ENCODE measurements at places on chromosomes 5 and 9.

DNA sequence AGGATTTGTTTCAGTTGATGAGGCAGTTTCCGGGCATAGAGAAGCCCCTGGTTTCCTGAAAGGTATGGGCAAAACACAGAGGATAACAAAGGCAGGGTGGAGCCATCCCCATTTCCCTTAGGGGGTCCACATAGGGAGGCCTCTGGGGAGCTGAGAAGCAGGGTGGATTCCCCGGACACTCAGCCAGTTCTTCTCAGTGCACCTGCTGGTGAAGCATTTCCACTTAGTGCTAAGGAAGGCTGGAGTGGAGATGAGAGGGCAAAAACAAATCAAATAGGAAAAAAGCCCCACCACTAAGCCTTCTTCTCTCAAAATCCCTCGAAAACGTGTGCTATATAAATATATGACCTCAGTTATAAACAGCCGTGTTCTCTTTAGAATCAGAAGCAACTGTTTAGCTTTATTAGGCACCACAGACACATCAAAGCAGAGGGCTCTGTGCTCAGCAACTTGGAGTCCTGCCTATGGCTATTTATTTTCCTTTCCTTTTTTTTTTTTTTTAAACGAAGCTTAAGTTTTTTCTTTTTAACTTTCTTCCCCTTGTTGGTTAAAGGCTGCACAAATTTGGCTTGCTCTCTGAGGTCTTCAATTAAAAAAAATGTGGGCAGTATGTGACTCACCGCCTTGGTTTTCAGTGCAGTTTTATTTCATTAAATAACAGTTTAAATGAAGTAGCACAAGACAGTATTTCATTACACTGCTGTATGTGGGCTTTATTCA lies 67.7 kb downstream of the PRDM6 start:
- DNase-seq = no peak

- DNase-seq = no peak
Observed at GRCh38 chr5:180523629-180524466, 29.7 kb downstream of the CNOT6 start.

GRCh38 chr5:54580997-54581811 lies 63.6 kb downstream of the SNX18 start:
- DNase-seq = peak; percentile 14

DNA sequence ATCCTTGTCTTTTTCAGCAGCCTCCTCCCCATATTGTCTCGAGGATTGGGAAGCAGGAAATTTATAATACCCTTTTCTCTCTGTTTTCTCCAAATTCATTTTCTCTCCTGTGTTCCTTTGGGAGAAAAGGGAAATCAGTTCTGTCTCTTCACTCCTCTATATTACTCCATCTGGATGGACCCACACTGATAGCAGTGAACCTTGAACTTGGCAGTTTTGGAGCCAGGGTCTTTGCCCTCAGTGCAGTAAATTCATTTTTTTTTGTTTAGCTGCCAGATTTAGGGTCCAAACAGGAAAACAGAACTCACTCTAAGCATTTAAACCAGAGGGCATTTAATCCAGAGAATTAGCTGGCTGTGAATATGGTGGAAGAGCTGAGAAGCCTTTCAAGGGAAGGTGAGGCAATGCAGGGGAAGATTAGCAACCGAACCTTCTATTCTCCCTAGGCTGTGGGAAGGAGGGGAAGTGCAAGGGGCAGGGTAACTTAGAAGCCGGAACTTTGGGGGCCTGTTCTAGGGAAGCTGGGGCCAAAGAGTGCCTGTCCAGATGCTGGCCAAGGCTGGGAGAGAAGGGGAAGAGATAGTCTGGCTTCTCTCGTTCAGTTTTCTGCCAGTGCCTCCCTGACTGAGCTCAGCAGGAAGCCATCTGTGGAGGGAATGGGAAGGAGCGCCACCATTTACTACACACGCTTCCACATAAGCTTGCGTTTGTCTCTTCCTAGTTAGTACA lies 16.3 kb upstream of the NPR2 start:
- peak; percentile 55 for DNase-seq

GRCh38 chr5:83277154-83277553 lies 194.4 kb upstream of the VCAN start:
- no peak for DNase-seq

GRCh38 chr9:121732389-121732788 lies 81.0 kb downstream of the DAB2IP start:
- DNase-seq = no peak

- DNase-seq = no peak
Observed at GRCh38 chr9:8401961-8402705, 602.6 kb upstream of the DMAC1 start.

- DNase-seq = no peak
Observed at GRCh38 chr9:31535651-31536050, 848.8 kb upstream of the ACO1 start.

DNA sequence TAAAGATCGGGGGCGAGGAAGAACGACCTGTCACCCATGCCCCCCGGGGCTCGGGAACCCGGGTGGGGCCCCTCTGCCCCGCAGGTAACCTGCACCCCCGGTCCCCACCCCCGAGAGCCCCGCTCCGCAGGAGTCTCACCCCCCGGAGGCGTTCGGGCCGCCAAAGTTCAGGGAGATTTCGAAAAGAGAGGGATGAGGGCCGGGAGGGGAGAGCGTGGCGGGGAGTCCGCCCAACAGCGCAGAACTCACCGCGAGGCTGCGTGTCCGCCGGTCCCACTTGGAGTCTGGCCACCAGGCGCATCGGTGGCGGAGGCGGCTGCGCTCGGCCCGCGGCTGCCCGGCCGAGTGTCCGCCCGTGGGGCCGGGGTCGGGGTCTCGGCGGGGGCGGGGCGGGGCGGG lies at the start of gene PHF19:
Gene PHF19, minus strand, starts transcription at position 347 of the 399 bp plus-strand sequence. CDS start 2,447 bp downstream, outside the sequence.
- DNase-seq = no peak

DNA sequence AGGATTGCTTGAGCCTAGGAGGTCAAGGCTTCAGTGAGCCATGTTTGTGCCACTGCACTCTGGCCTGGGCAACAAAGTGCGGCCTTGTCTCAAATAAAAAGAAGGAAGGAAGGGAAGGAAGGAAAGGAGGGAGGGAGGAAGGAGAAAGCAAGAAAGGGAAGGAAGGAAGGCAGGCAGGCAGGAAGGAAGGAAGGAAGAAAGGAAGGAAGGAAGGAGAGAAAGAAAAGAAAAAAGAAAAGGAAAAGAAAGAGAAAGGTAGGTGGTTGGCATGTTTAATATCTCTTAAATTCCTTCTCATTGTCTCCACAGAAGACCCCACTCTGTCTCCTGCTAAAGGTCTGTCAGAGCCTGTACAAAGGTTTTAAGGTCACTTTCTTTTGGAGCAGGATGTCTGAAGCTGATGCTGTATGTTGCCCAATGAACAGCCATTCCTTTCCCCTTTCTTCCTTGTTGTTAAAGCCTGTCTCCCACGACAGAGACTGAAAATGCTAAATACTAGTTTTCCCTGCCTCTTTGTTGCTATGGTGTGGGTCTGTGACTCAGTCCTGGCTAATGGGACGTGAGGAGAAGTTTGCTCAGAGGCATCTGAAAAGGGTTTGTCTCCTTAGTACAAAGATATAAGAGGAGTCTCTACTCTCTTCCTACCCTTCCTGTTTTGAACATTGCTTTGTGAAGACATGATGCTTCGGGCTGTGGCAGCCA lies 213.3 kb downstream of the PCSK1 start:
- DNase-seq = no peak

- DNase-seq = no peak
Observed at GRCh38 chr9:109124121-109124520, 4.4 kb upstream of the TMEM245 start.

- no peak for DNase-seq
Observed at GRCh38 chr9:27473111-27473529, 51.0 kb upstream of the IFNK start.

- DNase-seq = peak; percentile 73
Observed at GRCh38 chr9:107504585-107505455, 15.3 kb upstream of the KLF4 start.

DNA sequence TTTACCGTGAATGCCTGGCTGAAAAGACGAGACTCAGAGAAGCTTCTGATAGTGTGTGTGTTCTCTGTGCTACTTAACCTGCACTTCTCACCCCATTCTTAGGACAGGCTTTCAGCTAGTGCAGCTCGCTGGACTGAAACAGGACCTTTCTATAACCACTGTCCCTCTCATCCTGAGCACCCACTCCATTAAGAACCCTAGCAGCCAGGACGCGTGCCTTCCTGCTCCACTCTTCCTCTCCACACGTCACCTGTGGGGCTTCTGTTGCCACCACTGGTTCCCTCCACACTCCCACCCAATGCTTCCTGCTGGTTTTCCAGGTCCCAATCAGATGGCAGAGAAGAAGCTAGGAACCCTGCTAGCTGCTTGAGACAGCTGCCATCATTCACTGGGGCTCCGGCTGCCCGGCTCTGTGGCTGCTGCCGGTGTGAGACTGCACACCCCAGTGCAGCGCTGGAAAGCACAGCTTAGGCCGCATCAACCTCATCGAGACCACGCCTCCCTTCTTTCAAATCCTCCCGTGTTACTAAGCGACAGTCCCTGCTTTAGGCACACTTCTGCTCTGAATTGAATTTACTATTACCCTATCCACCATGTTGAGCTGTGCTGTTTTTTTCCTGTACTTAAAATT lies 44.0 kb downstream of the RNF130 start:
- DNase-seq = no peak

DNA sequence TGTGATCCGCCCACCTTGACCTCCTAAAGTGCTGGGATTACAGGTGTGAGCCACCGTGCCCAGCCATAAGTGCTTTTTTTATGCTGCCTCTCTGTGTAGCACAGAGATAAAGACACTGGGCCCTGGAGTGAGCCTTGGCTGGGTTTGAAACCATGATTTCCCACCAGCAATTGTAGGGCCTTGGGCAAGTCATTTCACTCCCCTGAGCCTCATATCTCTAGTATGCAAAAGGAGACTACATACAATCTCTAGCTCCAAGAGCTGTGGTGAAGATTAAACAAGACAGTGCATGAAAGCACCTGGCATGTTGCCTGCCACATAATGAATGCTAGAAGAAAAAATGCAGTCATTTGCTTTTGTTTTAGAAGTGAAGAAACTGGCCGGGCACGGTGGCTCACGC lies 3.9 kb downstream of the FABP6 start:
- no peak for DNase-seq

DNA sequence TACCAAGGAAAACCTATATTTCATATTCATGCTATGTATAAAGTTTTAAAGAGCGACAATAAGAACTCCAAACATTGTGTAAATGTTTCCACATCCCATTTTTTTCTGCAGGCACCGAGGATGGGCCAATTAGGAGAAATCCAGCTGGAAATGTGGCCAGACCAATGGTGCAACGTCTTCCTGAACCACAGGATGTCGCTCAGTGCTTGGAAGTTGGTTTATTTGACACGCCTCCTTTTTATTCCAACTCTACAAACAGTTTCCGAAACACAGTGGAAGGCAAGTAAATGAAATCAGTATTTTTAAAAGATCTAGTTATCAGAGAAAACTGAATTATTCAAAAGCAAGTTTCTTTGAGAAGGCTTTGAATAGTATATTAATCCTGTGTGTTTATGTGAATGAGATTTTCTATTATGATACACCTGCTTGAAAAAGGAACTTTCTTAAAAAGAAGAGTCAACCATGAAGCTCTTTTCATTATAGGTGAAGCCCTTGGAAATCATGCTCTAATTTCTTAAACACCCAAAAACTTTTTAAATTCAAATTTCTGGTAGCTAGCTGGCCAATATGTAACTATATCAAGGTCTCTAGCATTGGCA lies 9.1 kb downstream of the TYRP1 start:
- no peak for DNase-seq

DNA sequence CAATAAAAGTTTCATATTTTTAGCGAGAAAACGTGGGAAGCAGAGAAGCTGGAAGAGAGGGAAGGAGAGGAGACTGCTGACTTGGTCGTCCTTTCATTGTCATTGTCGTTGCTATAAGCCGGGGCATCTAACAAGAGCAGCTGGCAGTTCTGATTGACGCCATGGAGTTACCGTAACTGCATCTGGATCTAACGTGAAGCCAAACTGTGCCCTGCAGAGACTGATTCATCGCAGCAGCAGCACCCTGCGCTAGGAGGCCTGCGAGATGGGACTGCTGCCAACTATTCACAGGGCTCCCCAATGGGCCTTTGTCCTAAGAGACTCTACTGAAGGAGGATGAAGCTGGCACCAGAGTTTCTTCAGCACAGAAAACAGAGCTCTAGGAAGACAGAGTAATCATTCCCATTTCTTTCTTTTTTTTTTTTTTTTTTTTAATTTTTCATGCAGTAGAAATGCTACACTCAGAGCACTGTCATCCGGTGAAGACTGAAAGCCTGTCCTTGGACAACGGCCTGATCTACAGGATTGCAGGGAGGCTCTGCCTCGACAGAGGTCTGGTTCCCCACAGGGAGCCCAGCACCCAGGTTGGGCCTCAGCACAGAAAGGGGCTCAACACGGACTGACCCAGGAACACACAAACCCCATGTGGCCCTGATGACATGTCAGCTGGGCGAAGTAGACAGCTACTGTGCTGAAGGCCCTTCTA lies 47.8 kb downstream of the RETREG1 start:
- no peak for DNase-seq

DNA sequence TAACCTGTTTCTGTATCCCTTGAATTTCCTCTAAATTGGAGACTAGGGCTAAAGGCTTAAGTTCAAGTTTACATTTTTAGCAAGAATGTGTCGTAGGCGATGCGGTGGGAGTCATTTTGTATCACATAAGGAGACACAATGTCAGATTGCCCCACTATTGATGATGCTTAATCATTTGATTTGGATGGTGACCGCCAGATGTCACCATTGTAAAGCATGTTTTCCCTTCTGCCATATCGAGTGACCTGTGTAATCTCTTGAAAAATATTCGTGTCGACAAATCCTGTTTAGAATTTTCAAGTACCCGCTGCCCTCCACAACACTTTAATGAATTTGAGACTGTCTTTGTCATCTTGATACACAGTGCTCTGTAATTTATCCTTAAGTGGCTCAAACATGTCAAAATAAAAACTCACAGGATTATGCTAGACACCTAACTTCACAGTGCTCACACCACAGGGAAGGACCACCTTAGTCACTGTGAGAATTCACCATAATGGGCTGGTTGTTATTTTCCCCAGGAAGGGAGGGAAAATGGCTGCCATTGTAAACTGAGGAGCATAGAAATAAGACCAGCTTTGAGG lies 34.5 kb upstream of the SLC46A2 start:
- DNase-seq = peak; percentile 46

DNA sequence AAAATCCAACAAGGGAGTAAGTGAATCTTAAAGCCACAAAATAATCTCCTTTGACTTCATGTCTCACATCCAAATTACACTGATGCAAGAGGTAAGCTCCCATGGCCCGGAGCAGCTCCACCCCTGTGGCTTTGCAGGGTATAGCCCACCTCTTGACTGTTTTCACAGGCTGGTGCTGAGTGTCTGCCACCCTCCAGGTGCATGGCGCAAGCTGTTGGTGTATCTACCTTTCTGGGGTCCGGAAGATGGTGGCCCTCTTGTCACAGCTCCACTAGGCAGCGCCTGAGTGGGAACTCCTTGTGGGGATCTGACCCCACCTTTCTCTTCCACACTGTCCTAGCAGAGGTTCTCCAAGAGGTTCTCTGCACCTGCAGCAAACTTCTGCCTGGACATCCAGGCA lies 1051.1 kb upstream of the CDH6 start:
- DNase-seq = no peak

DNA sequence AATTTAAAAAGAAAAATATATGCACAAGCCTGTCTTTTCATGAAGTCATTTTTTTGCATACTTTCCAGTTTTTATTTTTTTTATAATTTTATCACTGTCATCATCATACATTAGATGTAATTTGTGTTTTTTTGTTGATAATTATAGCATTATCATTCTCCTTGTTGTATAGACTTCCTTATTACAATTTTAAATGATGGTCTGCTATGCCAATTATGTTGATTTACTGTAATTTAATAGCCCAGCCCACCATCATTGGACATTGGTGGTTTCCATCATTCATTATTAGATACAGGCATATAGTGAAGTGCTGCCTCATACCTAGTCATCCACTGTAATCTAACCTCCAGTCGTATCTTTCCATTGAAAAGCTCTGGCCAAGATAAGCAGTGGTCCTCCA lies 3.8 kb upstream of the TJP2 start:
- DNase-seq = no peak

All from inflammatory macrophage treated with lipopolysaccharide for 1 hour (primary cell).